ENCODE measurements at places on chromosomes 7 and 10.
A peak's percentile ranks its signal among the peaks of the same experiment; 100 is the strongest.

DNA sequence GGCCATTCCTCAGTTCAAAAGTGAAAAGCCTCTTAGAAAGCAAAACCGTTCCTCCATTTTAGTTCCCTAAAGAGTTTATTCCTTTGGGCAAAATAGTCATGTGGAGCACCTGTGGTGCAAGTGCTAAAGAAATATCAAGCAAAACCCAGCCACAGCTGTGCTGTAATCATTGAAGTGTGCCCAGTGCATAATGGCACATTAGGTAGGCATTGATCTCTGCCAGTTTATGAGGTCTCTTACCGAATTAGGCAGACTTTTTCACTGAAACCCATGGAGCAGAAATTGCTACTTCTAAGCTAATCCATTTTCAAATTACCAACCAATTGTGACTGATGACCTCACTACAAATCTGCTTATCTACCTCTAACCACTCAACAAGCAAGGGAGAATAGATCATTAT is 97.2 kb upstream of the SEMA3A start:
- DNase-seq, result no peak

- peak; percentile 83 for DNase-seq
Measured at GRCh38 chr10:91409869-91410637, at the start of gene HECTD2. HECTD2 (plus strand) TSS chr10:91410344; CDS start chr10:91410439, 95 bp downstream.

DNA sequence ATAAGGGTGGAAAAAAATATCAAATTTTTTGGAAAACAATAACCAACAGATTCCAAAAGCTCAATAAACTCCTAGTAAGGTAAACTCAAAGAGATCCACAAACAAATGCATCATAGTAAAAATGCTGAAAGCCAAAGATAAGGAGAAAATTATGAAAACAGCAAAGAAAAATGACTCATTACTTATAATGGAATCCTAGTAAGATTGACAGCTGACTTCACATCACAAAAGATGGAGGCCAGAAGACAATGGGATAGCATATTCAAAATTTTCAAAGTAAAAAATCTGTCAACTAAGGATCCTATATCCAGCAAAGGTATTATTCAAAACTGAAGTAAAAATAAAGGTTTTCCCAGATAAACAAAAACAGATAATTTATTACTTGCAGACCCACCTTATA is 183.4 kb upstream of the VIPR2 start:
- no peak for DNase-seq

- DNase-seq, result no peak
Measured at GRCh38 chr10:29269486-29269885, 19.4 kb upstream of the LYZL1 start.

DNA sequence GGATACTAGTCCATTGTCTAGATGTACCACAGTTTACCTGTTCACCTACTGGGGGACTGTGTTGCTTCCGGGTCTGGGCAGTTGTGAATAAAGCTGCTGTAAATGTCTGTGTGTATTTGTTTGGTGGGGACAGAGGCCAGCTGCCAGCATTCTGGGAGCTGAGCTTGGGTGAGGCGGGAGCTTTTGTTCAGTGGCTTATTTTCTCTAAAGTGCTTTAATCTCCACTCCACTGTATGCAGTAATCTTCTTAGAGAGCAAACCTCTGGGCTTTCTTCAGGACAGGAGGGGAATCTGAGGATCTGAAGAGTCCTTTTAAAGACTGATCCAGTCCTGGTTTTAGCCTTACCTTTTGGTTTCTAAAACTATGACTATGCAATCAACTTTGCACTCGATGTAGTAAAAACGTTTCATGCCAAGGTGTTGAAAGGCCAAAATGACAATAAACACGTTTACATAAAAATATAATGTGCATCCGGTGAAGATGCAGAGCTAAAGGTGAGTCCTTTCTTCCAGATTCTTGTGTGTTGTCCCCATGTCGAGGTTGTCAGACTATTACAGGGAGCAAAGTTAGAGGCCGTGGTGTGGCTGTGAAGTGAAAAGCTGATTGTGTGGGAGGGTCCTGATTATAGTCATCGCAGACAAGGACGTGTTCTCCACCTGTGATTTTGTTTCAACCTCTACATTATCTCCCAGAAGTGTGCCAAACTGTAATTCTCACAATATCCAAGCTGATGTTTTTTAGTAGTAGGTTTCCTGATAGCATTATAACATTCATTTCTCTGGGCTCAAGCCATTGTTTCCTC is 279.8 kb downstream of the CAMK1D start:
- no peak for DNase-seq

GRCh38 chr10:119658274-119658673 is 7.1 kb downstream of the BAG3 start:
- DNase-seq, result peak; percentile 35
